Activated gamma-delta T cell treated with Interleukin-2 at 50 U/mL for 16 hours (primary cell): ENCODE measurements at places on chromosomes 4 and X.

DNA sequence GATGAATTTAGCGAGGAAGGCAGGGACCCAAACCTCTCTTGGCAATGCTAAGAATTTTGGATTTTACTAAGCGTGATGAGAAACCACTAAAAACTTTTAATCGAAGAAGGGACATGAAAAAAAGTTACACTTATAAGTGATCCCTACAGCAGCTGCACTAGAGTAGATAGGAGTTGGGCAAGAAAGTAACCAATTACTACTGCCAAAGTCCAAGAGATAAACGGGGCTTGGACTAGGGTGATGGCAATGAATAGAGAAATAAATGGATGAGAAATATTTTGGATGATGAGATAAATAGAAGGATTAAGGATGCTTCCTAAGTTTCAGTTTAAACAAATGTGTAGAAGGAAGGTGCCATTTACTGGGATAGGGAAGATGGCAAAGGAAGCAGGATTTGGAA, 6.3 kb upstream of the FNIP2 start:
- DNase-seq = no peak

DNA sequence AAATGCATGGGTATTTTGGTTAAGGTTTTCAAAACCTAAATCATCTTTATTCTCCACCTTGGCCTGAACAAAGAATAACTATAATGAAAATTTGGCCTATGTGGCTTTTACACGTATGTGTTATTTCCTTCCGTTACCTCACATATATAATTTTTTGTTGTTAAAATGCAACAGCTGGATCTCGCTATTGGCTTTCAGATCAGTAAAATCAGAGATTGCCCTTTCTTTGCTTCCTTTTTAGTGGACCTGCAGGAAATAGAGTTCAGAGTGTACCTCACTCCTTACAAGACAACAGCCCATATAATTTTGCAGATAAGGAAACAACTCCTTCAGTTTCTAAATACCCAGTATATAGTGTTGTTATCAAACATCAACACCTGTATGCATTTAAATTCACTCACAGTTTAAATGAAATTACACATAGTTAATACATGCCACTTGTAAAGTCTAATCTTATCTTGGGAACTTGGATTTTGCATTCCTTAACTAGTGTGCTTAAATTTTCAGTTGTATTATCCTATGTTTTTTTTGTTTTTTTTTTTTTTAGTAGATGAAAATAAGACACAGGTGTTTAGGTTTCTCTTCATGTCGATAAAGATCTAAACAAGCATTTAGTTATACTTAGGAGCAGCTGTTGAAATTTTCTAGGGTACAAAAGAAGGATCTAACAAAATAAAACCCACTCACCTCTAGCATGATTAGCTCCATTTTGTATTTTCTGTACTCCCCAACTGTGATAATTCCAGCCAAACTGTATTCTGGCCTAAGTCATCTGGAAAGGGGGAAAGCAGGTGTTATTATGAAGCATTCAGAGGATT, 96.2 kb upstream of the SPRY1 start:
- DNase-seq = no peak

- DNase-seq = no peak
These were observed 40.3 kb upstream of the NKRF start for GRCh38 chrX:119646515-119646914.

DNA sequence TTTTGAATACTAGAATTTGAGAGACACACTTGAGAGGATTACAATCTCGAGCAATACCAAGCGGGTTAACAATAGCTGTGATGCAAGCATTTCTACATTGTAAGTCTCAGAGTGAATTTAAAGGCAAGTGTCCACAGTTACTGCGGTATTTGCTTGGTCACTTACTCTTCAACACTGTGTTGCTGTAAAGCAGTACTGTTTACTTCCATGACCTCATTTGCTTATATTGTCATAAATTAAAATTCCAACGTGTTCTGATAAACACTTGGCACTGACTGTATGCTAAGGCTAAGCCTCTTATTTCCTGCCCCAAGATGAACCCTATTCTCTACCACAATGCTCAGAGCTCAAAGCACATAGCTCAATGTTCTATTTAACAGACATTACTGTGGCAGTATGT, 11.1 kb downstream of the EXOC1L start:
- no peak for DNase-seq

GRCh38 chr4:139525414-139525813, 30.6 kb downstream of the SETD7 start:
- no peak for DNase-seq

GRCh38 chrX:36214924-36215323, 295.4 kb downstream of the CFAP47 start:
- DNase-seq = no peak

DNA sequence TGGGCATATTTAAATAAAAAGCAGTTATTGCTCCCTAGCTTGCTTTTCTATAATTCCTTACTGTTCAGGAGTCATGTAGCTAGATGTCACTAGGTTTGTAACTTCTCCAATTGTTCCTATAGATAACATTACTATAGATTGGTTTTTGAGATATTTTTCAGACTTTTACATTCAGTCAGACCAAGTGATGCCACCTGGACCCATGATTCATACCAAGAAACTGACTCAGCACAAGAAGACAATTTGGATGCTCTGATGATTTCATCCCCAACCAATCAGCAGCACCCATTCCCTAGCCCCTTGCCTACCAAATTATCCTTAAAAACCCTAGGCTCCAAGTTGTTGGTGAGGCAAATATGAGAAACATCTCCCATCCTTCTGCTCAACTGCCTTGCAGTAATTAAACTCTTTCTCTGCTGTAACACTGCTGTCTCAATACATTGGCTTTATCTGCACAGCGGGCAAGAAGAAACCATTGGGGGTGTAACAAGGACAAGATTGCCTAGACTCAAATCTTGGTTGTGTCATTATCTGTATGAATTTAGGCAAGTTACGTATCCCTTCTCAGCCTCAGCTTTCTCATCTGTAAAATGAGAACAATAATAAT, 11.8 kb upstream of the NEIL3 start:
- DNase-seq = no peak

GRCh38 chrX:139877710-139878414, 55.0 kb downstream of the ATP11C start:
- DNase-seq = no peak

DNA sequence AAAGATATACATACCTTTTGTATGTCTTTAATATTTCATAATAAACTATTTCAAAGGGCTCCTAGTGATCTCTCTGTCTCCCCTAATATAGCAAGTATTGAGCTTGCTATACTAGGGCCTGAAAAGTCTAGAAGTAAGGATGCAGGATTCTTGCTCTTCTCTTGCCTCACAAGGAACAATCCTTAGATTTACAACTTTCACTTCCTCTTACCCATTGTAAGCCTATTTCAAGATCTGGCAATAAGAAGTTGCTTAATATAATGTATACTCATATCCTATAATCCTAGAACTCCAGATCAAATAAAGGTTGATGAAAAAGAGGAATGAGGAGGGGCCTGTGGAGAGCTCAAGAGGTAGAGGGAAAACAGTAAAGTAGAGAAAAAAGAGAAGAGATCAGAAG, 40.8 kb upstream of the CHRDL1 start:
- no peak for DNase-seq

DNA sequence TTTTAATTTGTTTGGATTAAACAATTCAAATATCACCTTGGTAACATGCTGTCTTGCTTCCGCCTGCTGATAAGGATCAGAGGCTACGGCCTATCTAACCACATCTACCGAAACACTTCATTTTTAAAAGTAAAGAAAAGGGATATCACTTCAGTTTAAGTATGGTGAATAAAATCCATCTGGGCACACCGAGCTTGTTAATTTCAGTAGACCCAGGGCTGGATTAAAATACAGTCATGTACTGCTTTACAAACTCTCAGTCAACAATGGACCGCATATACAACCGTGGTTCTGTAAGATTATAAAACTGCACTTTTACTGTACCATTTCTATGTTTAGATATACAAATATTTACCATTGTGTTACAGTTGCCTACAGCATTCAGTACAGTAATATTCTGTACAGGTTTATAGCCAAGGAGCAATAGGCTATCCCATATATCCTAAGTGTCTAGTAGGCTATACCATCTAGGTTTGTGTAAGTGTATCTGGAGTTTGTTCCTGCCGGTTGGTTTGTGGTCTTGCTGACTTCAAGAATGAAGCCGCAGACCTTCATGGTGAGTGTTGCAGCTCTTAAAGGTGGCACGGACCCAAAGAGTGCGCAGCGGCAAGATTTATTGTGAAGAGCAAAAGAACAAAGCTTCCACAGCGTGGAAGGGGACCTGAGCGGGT, 40.0 kb downstream of the SEPTIN11 start:
- peak; percentile 60 for DNase-seq

- no peak for DNase-seq
These were observed 39.6 kb upstream of the BBS12 start for GRCh38 chr4:122692641-122693520.

- no peak for DNase-seq
These were observed 22.9 kb downstream of the RASL11B start for GRCh38 chr4:52884994-52885393.

- DNase-seq = no peak
These were observed 16.1 kb upstream of the ATP8A1 start for GRCh38 chr4:42673082-42673425.

- DNase-seq = no peak
These were observed 114.0 kb downstream of the RAPGEF2 start for GRCh38 chr4:159216834-159217233.

GRCh38 chr4:8722556-8722955, 130.0 kb downstream of the CPZ start:
- DNase-seq = no peak

DNA sequence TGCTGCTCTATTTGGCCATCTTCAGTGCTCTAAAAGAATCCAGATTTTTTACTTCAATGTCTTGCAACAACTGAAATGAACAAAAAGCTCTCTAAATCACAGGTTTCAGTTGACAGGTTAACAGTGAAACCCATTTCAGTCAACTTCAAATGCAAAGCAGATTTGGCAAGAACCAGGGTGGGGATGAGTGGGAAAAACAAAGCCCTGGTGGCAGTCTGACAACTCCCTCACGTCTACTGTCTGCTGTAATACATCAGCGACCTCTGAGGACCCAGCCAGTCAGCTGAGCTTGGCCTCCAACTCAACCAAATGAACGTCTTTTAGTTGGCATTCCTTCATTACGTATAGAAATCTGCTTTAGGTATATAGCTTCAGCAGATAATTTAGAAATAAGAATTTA, 95.8 kb downstream of the COL25A1 start:
- no peak for DNase-seq

- no peak for DNase-seq
These were observed 14.1 kb upstream of the TENM3 start for GRCh38 chr4:182228991-182229577.

DNA sequence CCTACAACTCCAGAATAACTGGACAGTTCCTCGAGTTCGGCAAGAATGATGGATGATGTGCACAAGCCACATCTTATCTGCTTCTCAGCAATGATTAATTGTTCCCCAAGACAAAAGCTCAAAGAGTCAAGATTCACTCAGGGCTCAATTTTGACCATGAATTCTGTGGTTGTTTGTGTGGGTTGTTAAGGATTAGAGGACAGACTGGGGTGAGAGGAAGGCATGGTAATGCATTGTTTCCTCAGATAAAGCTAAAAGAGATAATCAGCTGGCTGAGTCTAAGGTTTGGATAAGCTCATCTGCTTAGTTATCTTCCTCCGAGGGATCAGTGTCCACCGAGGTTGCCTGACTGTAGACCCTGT, 161.0 kb downstream of the CPEB2 start:
- DNase-seq = no peak

DNA sequence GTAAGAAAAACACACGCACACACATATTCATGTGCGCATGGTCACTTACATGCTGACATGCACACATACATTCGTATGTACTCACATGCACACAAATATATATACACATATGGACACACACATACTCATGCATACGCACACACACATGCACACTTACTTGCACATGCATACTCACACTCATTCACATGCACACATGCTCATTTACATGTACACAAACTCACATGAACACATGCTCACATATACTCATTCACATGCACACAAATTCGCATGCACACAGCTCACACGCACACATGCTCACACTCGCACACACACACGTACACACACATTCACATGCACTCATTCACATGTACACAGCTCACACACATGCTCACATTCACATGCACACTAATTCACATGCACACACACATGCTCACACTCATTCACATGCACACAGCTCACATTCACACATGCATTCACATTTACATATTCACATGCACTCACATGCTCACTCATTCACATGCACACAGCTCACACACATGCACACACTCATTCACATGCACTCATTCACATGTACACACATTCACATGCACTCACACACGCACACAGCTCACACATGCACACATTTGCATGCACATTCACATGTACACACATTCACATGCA, 276.1 kb downstream of the DHRSX start:
- no peak for DNase-seq

- DNase-seq = no peak
These were observed 92.2 kb downstream of the NHSL2 start for GRCh38 chrX:72002875-72003274.

DNA sequence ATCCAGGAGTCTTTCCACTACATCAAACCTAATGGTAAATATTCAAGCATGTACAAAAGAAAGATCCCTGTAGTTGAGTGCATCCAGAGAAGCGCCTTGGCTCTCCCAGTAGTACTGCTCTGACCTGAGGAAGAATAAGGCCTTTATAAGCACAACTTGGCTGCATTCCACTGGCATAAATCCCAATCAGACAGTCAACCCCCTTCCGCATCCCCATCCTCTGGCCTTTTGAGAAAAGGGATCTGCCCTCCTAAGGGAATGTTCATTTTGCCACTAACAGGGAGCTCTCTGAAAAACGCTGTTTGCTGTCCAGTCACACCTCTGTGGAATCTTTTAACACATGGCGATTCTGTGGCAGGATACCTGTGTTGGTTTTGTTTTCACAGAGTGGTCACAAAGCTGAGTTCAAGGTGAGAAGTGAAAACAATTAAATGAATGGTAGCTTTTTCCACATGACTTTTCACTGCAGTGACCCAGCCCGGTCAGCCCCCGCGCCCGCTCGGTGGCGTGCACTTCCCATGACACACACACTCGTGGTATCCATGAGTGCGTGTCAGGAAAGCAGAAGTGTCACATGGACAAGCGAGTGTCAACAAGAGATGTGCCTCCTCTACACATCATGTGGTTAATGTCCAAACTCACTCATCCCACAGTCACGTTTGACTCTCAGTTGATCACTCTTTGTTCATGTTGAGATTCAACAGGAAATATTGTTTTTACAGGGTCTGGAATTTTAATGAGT, 112.2 kb upstream of the ENPP6 start:
- DNase-seq = no peak

- DNase-seq = no peak
These were observed 23.5 kb upstream of the SOWAHD start for GRCh38 chrX:119734897-119735339.

- DNase-seq = no peak
These were observed 100.5 kb downstream of the PTCHD1 start for GRCh38 chrX:23435108-23435507.

- DNase-seq = no peak
These were observed 632 bp downstream of the CCSER1 start for GRCh38 chr4:90127706-90128345.

GRCh38 chrX:11429538-11430085, 136.4 kb downstream of the AMELX start:
- no peak for DNase-seq

- DNase-seq = no peak
These were observed 24.1 kb downstream of the ANK2 start for GRCh38 chr4:113073451-113074005.
